Stimulated activated CD4-positive, alpha-beta T cell treated with anti-CD3 and anti-CD28 coated beads, Interleukin-15, amount 100 ng/mL, for 24 hours (primary cell): ENCODE measurements at places on chromosomes 13 and 19.

- DNase-seq, result no peak
These were observed 119.7 kb downstream of the ABCC4 start for GRCh38 chr13:95181586-95181985.

DNA sequence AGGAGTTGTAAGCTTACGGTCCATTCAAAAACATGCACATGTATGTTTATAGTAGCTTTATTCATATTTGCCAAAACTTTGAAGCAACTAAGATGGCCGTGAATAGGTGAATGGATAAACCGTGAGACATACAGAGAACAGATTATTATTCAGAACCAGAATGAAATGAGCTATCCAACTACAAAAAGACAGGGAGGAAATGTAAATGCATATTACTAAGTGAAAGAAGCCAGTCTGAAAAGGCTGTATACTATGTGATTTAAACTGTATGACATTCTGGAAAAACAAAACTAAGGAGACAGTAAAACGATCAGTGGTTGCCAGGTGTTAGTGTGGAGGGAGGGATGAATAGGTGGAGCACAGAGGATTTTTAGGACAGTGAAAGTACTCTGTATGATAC, 19.9 kb downstream of the NDFIP2 start:
- DNase-seq, result no peak

GRCh38 chr13:32474999-32475792, 47.3 kb upstream of the N4BP2L1 start:
- DNase-seq, result no peak

- no peak for DNase-seq
These were observed 97.8 kb upstream of the UBL3 start for GRCh38 chr13:29948244-29948643.

DNA sequence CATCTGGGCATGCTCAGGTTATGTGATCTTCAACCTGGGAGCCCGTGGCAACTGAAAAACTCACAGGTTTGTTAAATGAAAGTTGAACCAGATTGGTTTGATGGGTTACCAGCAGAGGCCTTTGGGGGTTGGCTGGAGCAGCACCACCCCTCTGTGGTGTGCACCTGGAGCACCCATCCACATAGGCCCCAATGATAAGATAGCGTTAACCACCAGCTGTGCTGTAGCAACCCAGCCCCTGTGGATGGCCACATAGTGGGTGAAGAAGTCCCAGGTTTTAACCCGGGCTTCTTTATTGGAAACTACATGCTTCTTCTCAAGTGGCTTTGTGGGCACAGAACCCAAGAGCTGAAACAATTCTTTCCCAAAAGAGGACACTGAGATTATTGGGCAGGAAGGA, 22.6 kb upstream of the MTIF3 start:
- no peak for DNase-seq

DNA sequence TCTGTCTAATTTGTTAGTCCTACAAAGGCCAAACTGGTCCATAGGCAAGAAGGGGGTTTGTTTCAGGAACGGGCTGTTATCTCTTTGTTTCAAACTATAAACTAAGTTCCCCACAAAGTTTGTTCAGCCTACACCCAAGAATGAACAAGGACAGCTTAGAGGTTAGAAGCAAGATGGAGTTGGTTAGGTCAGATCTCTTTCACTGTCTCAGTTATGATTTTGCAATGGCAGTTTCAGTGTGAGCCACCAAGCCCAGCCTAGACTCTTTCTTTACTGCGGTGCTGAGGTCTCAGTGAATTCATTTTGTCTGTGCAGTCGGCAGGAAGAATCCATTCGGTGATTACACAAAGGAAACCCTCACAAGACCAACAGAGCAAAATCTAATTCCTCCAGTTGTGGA, 56.6 kb upstream of the ABCC4 start:
- DNase-seq, result no peak

DNA sequence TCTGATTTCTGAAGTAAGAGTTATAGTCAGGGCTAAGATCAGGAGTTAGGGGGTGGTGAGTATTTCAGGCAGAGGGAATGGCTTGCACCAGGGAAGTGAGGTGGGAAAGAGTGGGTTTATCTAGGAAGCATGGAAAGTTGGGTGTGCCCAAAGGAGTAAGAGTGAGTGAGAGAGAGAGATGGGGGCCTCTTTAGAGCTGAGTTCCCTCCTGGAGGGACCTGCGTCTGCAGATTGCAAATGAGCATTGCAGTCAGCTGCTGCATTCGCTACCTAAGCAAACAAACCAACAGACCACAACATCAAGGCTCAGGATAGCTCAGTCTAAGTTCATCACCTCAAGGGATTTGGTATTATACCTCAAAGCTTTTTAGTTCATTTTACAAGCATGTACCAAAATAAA, 405.8 kb downstream of the FGF9 start:
- no peak for DNase-seq
